ENCODE measurements at places on chromosomes 3 and 15.

GRCh38 chr3:70516076-70516475, 203.6 kb upstream of the MDFIC2 start:
- no peak for DNase-seq

GRCh38 chr3:15256861-15257341, 50.9 kb downstream of the CAPN7 start:
- no peak for DNase-seq

- DNase-seq: no peak
These were observed 71.5 kb upstream of the GALNT15 start for GRCh38 chr3:16102905-16103364.

GRCh38 chr3:85170646-85171045, 211.9 kb downstream of the CADM2 start:
- no peak for DNase-seq

GRCh38 chr3:77320514-77320913, 280.6 kb downstream of the ROBO2 start:
- DNase-seq: no peak

DNA sequence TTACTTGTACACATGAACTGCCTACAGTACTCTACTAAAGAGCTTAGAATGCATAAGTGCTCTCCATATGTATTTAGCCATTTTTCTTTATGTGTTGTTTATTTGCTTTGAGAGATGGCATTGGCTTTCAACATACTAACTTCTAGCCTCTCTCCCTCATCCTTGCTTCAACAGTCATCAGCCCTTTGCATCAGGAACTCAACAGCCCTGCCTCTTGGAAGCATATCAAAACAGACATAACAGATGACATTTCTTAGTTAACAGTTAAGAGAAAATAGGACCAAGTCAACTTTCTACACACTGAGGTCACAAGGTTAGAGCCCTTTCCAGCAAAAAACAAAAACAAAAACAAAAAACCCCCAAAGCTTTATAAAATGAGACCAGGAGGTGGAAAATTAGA, 145.6 kb downstream of the TCF12 start:
- no peak for DNase-seq

- no peak for DNase-seq
These were observed 15.2 kb downstream of the TPM1 start for GRCh38 chr15:63057468-63058345.

- DNase-seq: no peak
These were observed 17.8 kb downstream of the KBTBD8 start for GRCh38 chr3:67015702-67016484.

DNA sequence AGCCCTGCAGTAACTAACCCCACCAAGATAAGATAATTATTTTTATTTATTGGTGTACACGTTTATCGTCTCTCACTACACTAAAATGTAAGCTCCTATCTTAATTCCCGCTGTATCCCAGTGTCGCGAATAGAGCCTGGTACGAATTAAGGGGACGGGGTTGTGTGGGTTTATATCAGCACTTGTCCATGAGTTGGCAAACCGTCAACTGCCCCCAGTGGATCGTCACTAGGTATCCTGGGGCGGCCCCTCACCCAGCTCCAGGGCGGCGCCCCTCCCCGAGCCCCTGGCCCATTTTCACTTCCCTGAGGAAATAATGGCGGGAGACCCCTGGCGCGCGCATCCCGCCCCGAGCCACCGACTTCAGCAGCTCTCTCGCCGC, 465 bp downstream of the RUVBL1 start:
- no peak for DNase-seq

- DNase-seq: no peak
These were observed 50.2 kb upstream of the THBS1 start for GRCh38 chr15:39530480-39531342.

- DNase-seq: no peak
These were observed 243.0 kb downstream of the AGBL1 start for GRCh38 chr15:86322629-86323028.

Data from GM06990 (cell line).